ENCODE measurements at places on chromosomes 16 and 17.

- DNase-seq, result no peak
Measured at GRCh38 chr17:71398025-71398424, 722.8 kb upstream of the SOX9 start.

DNA sequence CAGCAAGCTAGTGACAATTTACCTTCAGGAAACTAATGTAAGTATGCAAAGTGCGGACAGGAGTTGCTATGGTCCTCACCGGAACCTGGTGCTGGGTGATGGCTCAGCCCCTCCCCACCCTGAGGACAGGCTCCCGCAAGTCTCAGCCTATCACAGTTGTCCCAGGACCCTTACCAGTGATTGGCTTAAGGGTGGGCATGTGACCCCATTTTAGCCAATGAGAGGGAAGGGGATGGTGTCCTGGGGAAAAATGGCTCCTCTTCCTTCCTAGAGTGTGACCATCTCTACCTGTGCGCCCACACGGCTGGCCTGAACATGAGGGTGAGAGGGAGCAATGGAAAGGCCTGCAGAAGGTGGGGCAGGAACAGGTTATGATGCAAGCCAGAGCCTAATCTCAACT lies 80.4 kb downstream of the C16orf78 start:
- no peak for DNase-seq

DNA sequence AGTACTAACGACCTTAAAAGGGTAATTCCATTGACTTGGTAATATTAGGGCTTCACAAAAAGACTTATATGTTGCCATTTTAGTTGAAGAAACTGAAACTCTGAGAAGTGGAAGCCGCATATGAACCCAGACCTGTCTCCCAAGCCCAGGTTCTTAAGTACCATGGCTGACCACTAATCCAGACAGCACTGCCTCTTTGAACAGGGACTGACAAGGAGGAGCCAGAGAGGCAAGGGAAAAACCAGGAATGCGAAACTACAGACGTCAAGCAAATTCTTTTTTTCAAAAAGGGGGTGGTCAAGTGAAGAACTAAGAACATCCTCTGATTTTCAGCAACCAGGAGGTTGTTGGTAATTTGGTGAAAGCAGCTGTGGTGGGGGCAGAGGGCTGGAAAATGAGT lies 15.2 kb downstream of the CYB5D1 start:
- DNase-seq, result peak; percentile 19

DNA sequence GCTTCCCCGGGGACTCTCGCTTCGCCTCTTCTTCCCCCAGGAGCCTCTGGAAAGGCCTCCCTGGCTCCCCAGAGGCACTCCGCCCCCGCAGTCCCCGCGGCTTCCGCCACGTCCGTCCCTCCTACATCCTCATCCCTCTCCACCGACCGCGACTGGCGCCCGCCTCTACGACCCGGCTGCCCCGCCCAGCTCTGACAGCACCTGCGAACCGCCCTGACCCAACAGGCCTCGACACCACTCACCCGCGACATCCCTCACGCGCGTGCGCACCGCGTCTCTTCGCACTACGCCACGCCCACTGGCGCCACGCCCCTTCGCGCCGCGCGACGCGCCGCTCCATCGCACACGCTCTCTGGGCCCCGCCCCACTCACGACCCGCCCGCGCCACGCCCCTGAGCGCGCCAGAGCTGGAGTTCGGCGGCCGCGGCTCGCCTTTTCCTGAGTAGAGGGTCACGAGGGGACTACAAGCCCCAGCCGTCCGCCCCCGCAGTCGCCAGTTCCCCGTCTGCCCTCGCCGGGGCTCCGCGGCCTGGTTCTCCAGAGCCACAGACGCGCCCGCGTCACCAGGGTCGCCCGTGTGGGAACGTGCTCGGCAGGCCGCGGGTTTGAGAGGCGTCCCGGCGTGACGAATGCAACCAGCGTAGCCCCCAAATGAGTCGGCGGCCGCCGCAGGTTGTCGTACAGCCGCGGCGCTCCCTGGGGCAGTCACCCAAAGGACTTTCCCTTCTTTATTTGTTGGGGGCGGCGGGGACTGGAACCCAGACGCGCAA lies 56.2 kb upstream of the LRRC37A3 start:
- peak; percentile 95 for DNase-seq

- DNase-seq, result no peak
Measured at GRCh38 chr16:52494621-52495020, 52.3 kb downstream of the TOX3 start.

DNA sequence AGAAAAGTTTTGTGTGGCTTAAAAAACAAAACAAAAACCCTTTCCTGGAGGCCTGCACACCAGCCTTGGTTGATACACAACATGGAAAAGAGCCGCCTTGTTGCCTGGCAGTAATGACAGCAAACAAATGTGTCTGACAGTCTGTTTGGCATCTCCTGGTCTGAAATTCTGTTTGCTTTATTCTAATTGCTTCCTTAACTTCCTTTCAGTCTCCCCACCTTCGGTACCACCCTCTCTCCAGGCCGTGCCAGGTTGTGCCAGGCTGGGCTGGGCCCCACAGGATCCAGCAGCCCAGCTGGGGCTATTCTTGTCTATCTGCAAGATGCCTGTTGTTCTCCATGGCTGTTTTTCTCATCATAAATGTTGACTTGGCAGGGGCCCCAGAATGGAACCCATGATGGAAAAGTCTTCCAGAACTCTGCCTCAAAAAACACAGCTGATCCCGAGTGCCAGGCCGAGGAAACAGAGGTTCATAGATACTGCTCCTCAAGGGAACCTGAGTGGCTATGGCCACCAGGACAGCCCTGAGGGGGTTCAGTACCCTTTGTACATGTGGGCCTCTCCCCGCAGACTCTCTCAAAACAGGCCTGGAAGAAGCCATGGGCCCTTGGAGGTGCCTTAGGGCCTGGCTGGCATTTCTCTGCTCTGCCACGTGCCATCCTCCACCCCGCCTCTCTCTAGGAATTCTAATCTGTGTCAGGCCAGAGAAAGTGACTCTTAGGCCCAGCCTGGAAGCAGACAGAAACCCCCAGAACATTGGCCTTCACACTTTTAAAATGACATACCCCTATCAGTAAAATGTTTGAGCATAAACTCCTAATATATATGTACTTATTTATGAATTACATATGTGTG lies 50.5 kb downstream of the YPEL2 start:
- DNase-seq, result no peak
